ENCODE measurements at places on chromosomes 6 and 20. TPM values are rescaled to one million over a fixed set of nuclear protein-coding genes. Genes with fewer than 3 reads are reported as not detected.

The OGFRL1 gene
- 36.7 TPM for total RNA-seq

DNA sequence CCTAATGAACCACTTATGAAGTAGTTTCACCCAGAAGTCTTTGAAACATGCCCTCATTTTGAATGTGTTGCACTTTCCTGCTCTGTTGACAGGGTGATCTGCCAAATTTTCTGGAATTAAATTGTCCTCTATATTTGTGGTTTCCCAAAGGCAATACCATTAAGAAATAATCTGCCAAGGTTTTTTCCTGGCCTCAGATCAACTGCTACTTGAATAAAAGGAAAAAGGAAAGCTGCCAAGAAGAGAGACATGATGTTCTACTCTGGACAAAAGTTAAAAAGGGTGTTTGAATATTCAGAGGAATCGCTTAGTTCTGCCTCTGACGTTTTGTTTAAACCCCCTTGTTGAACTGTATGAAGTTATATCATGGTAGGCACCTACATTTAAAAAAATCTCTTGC is 37.4 kb upstream of the ARMH2 start:
- H3K27me3 ChIP-seq, result no peaks in the 10 kb centered on the region
- peak overlapping the region; percentile 32 for H3K27ac ChIP-seq
- H3K4me1 ChIP-seq, result no peaks in the 10 kb centered on the region
- no peak overlapping the region for H3K4me3 ChIP-seq
- no peaks in the 10 kb centered on the region for H3K36me3 ChIP-seq
- DNase-seq, result no peak

GRCh38 chr6:42374018-42374669 is 77.6 kb downstream of the TRERF1 start:
- no peak overlapping the region for H3K4me3 ChIP-seq
- H3K27ac ChIP-seq, result no peak overlapping the region
- no peaks in the 10 kb centered on the region for H3K27me3 ChIP-seq
- DNase-seq, result no peak
- peaks cover 60% of the 10 kb centered on the region for H3K4me1 ChIP-seq
- peaks cover 6% of the 10 kb centered on the region for H3K36me3 ChIP-seq

DNA sequence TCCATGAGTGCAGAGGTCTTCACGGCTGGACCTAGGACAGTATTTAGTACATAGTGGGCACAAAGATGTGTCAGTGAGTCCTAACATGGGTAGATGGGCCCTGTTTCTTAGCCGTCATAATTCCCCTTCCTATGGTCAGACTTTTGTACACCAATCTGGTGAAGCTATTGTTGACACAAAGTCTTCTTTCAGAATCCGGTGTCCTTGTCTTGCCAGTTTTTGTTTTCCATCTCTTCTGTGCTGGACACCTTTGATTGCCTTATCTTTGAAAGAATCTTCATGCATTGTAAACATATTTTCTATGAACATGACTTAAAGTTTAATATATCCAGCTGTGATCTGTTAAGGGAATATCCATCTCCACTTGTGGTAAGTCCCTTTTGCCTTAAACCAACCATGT is 4.5 kb downstream of the LRRC1 start:
- DNase-seq, result no peak
- no peak overlapping the region for H3K27ac ChIP-seq
- H3K36me3 ChIP-seq, result no peaks in the 10 kb centered on the region
- no peaks in the 10 kb centered on the region for H3K4me1 ChIP-seq
- H3K27me3 ChIP-seq, result no peaks in the 10 kb centered on the region

GRCh38 chr6:128827675-128828464 is 55.1 kb upstream of the LAMA2 start:
- no peak overlapping the region for H3K4me3 ChIP-seq
- no peak for DNase-seq
- H3K4me1 ChIP-seq, result no peaks in the 10 kb centered on the region
- no peaks in the 10 kb centered on the region for H3K36me3 ChIP-seq
- no peaks in the 10 kb centered on the region for H3K27me3 ChIP-seq
- no peak overlapping the region for H3K27ac ChIP-seq

The MUC22 gene
- total RNA-seq, result 9.1 TPM
